ENCODE measurements at places on chromosomes 6 and 20. TPM values are rescaled to one million over a fixed set of nuclear protein-coding genes. Genes with fewer than 3 reads are reported as not detected.
A peak's percentile ranks its signal among the peaks of the same experiment; 100 is the strongest.

GRCh38 chr6:90272895-90273294 is 23.7 kb downstream of the BACH2 start:
- no peak for DNase-seq

DNA sequence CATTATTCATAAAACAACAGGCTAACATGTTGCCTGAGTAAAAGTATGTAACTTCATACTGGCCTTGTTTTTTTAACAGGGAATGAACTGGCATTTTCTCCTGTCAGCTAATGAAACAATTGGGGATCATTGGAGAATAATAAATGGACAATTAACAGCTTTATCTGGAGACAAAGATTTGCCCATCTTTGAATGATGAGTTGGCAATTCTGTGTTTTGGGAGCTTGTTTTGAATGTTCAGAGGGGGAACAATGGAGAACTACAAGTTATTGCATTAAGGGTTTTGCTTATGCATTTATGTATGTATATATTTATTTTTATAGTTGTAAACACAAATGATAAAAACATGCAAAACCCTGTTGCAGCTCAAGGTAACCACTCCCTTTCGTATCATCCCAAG is 150.3 kb downstream of the CBLN4 start:
- DNase-seq = no peak

DNA sequence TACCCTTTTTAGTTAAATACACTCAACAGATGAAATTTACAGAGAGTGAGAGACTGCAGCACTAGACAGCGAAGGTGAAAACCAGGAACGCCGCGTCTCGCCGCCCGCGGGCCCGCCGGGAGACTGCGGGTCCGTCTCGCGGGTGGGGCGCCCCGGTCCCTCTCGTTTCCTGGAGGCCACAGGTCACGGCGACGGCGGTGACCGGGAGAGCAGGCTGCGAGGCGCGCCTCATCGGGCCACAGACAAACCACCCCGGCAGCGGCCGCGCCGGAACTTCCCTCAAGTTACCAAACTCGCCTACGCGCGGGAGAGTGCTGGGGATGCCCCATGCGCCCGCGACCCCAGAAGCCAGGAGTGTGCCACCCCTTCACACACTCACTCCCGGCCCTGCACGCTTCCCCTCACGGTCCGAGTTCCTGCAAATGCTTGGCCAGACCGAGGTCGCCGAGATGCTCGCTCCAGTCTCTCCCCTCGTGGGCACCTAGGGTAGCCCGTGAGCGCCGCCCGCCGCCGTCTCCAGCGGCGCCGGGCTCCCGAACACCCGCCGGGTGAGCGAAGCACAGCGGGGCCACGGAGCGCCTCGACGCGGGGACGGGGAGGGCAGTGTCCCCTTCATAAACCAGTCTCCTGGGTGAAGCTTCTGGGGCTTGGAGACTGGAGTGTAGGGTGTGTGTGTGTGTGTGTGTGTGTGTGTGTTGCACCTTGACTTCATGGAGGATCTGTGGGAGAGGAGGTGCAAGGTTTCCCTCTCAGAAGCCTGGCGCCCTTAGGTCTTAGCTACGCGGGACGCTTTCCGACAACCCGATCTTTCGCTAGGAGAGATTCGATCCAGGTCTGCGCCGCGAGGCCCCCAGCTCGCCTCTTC is 1.4 kb downstream of the BACH2 start:
- peak; percentile 86 for DNase-seq

DNA sequence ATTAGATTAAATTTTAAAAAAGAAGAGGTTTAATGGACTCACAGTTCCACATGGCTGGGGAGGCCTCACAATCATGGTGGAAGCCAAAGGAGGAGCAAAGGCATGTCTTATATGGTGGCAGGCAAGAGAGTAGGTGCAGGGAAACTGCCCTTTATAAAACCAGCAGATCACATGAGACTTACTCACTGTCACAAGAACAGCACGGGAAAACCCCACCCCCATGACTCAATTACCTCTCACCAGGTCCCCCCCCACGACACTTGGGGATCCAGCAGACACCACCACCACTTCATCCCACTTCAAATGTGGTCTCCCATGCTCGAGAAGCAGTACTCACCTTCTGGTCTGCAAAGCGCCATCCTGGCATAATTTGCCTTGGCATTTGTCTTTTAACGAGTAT is 24.6 kb downstream of the MTFR2 start:
- peak; percentile 12 for DNase-seq

DNA sequence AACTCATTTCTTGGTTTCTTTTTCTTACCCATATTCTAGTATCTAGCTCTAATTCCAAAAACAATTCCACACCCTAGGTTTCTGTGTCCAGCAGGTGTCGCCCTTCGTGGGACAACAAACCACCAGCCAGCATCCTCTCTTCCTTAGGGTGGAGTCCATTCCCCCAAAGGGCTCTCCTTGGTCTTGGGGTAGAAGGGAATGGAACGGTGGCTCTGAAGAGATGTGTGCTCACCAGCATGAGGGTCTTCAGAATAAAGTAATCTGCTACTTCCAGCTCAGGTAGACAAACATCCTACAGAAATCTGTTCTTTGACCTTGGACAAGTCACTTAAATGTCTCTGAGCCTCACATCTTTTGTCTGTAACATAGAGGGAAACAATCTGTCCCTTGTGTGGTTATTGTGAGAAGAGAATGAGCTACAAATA is 7.2 kb downstream of the HLA-DMB start:
- peak; percentile 68 for DNase-seq

- no peak for DNase-seq
Observed at GRCh38 chr6:55445648-55446204, 118.5 kb downstream of the GFRAL start.

- no peak for DNase-seq
Observed at GRCh38 chr6:42366999-42367352, 84.8 kb downstream of the TRERF1 start.

GRCh38 chr6:16334671-16335070 is 96.3 kb downstream of the GMPR start:
- no peak for DNase-seq

DNA sequence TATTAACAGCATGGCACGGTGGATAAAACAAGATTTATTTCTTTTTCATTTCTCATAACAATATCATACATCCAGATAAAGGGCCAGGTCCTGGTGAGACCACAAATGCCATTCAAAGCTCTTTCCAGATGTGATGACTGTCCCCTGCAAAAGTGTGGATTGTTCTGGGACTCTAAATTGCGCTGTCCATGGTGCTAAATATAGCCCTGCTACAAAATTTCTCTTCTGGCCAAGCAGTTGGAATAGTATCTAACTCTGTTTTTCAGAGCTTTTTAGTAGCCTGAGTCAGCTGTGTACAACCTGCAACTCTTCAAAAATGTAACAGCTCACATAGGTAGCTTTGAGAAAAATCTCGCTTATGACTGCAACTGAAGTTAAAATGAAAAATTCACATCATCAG is 115.8 kb downstream of the MANEA start:
- no peak for DNase-seq

- DNase-seq = no peak
Observed at GRCh38 chr6:16305788-16306187, 67.4 kb downstream of the GMPR start.

DNA sequence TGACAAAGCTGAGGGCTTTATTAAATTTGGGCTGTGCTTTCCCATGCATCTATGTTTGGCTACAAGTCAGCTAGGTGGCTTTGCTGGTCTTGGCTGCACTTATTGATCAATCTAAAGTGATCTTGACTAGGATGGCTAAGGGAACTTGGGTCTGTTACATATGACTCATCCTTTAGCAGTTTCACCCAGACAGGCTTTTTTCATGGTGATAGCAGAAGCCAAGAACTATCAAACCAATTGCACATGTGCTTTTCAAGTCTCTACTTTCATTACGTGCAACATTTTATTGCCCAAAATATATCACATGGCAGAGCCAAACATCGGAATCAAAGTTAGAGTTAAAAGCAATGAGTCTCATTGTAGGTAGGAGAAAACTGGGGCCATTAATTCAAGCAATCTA is 626.3 kb downstream of the TENT5A start:
- no peak for DNase-seq

DNA sequence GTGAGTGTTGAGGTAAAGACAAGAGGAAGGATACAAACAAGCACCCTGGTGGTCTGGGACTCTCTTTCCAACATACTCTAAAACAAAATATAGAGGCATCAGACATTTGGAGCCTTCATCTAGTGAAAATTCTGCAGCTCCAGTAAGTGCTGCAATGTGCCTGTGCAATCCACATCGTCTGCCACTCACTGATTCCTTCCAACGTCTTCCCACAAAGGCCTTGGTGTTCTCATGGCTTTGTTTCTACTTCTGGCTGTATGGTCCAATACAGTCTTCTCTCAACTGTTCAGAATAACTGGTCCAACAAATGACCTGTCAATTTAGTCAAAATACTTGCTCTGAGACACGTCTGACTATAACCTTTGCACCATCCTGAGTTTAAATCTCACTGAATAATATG is 125.8 kb downstream of the MAP7 start:
- no peak for DNase-seq

DNA sequence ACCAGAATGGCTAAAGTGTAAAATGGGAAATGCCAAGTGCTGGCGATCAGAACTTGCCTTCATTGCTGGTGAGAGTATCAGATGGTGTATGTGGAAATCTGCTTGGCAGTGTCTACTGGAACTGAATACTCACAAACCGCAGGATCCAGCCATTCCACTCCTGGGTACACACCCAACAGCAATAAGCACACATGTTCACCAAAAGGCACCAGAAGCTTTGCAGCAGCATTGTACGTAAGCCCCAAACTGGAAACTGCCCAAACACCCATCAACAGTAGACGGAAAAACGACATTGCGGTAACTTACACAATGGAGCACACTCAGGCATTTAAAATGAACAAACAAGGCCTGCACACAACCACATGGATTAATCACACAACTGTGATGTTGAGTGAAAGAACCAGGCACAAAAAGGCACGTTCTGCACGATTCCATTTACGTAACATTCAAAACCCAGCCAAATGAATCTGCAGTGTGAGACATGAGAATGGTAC is 37.3 kb upstream of the BPIFA2 start:
- no peak for DNase-seq

DNA sequence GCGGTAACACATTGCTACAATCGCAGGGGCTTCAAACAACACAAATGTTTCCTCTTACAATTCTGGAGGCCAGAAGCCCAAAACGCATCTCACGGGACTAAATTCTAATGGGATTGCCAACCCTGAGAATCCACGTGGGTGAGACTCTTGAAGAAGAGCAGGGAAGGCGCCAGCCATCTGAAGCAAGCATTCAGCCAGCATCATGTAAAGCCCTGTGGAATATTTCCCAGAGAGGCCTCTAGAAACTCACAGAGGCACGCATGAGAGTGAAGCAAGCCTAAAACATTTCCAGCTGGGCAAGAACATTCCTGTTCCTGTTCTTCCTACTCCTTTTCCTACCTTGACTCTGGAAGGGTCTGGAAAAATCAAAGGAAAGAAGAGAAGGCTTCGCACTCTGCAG is 19.6 kb upstream of the FNDC1 start:
- DNase-seq = no peak

DNA sequence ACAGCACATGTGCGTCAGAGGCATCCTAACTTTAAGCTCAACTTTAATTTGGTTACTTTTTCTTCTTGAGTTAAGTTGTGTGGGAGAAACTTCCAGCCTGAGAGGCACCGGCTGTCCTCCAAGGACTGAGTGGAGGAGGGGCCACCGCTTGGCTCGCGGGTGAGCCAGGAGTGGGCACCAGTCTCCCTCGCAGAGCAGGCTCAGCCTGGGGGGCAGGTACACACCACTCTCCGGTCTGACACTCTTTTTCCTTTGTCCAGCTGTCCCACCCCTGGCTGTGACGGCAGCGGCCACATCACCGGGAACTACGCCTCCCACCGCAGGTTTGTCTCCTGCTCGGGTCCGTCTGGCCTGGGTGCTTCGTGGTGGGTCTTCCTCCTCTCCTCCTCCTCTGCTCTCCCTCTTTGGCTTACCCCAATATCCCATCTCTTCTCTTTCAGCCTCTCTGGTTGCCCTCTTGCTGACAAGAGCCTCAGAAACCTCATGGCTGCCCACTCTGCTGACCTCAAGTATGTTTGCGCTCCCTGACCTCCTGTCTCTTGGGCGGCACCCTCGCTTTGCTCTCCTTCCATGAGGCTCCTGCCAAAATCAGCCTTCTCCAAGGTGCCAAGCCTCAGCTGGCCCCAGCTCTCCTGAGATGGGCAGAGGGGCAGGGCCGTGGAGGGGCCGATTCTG is 32.6 kb upstream of the PCMTD2 start:
- DNase-seq = no peak

The TBC1D22B gene
- total RNA-seq = 13.0 TPM

The SEL1L2 gene
- total RNA-seq = not detected

The SLC24A3 gene
- total RNA-seq = not detected

The MUC21 gene
- not detected for total RNA-seq

The C6orf118 gene
- total RNA-seq = not detected

The ULBP1 gene
- total RNA-seq = 2.8 TPM

The NEURL2 gene
- 2.5 TPM for total RNA-seq

The YWHAB gene
- total RNA-seq = 247 TPM

The SPEF1 gene
- 0.23 TPM for total RNA-seq

The GMEB2 gene
- total RNA-seq = 13.8 TPM
